Esophagus muscularis mucosa (tissue), 4 donors: ENCODE measurements at places on chromosomes 16 and 17. TPM values are rescaled to one million over a fixed set of nuclear protein-coding genes. Genes with fewer than 3 reads are reported as not detected.

VAT1L gene
- 1.7 TPM for total RNA-seq

SGCA gene
- 82.0 TPM for total RNA-seq

KRT40 gene
- total RNA-seq, result not detected

SLFN5 gene
- total RNA-seq, result 33.4 TPM

GLP2R gene
- total RNA-seq, result 14.8 TPM
